ENCODE measurements at places on chromosomes 11 and 22. TPM values are rescaled to one million over a fixed set of nuclear protein-coding genes. Genes with fewer than 3 reads are reported as not detected.

PACSIN2 gene
- 104 TPM for total RNA-seq

APOA4 gene
- total RNA-seq = not detected

MPZL3 gene
- 12.8 TPM for total RNA-seq

DNA sequence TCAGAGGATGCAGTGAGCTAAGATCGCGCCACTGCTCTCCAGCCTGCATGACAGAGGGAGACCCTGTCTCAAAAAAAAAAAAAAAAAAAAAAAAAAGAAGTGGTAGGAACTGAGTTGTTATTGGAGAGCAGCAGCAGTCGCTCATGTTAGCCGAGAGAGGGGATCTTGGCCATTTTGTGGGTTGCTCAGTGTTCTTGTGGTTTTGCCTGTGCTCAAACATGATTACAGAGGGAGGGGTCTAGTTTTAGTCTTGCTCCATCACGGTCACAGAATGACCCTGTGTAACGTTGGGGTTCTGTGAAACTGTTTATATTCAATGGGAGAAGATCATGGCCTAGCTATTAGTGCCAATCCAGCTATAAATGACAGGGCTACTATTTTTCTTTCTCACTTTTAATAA, 1.9 kb downstream of the DPAGT1 start:
- H3K4me1 ChIP-seq = peaks cover 34% of the 10 kb centered on the region
- DNase-seq = no peak
- H3K36me3 ChIP-seq = peaks cover 25% of the 10 kb centered on the region
- no peak overlapping the region for H3K4me3 ChIP-seq
- no peak overlapping the region for H3K27ac ChIP-seq

GRCh38 chr11:76781807-76782530, 1.2 kb upstream of the TSKU start:
- no peaks in the 10 kb centered on the region for H3K36me3 ChIP-seq
- no peak for DNase-seq
- H3K27me3 ChIP-seq = peaks cover 8% of the 10 kb centered on the region
- H3K4me1 ChIP-seq = peaks cover 46% of the 10 kb centered on the region

DNA sequence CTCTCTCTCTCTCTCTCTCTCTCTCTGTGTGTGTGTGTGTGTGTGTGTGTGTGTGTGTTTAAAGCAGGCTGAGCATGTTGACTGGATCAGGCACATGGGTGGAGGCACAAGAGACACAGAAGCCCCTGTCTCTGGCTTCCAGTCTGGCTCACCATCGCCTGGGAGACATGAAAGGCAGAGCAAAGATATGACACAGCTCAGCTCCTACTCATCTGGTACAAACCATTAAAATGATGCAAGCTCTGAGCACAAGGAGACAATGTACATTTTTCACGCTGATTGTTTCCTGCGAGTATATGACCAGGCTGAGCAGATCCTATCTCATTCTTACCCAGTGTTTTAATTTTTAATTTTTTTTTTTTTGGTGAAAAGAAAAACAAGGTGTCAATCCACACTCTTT, 9.5 kb downstream of the SLC6A5 start:
- H3K27me3 ChIP-seq = peaks cover 67% of the 10 kb centered on the region
- no peak overlapping the region for H3K4me3 ChIP-seq
- H3K27ac ChIP-seq = no peak overlapping the region
- H3K36me3 ChIP-seq = no peaks in the 10 kb centered on the region

- no peaks in the 10 kb centered on the region for H3K27me3 ChIP-seq
- no peaks in the 10 kb centered on the region for H3K4me1 ChIP-seq
- no peak for DNase-seq
- no peak overlapping the region for H3K27ac ChIP-seq
- no peaks in the 10 kb centered on the region for H3K36me3 ChIP-seq
These were observed 67.1 kb downstream of the CCDC34 start for GRCh38 chr11:27295928-27296327.

DNA sequence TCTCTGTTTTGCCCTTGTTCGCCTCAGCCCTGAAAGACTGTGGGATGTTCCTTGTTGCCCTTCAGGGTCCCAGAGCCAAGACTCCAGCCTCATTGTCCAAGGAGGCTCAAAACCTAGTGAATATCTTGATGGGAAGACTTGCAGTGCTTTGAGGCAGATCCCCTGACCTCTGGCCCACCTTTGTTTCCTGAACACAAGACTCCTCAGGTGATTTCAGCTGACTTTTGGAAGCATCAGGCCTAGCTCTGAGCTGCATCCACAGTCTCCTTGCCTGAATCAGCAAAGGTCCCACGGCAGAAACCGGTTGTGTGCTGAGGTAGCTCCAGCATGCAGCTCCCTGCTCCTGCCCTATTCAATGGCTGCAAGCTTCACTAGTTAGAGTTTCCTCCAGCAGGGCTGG, 159.3 kb upstream of the B3GAT1 start:
- no peak overlapping the region for H3K27ac ChIP-seq
- no peaks in the 10 kb centered on the region for H3K4me1 ChIP-seq
- no peaks in the 10 kb centered on the region for H3K36me3 ChIP-seq
- H3K4me3 ChIP-seq = no peak overlapping the region

- H3K4me1 ChIP-seq = peaks cover 75% of the 10 kb centered on the region
- no peak overlapping the region for H3K4me3 ChIP-seq
- no peak for DNase-seq
- H3K36me3 ChIP-seq = peaks cover 24% of the 10 kb centered on the region
These were observed 43.2 kb downstream of the PIK3C2A start for GRCh38 chr11:17164361-17165246.

DNA sequence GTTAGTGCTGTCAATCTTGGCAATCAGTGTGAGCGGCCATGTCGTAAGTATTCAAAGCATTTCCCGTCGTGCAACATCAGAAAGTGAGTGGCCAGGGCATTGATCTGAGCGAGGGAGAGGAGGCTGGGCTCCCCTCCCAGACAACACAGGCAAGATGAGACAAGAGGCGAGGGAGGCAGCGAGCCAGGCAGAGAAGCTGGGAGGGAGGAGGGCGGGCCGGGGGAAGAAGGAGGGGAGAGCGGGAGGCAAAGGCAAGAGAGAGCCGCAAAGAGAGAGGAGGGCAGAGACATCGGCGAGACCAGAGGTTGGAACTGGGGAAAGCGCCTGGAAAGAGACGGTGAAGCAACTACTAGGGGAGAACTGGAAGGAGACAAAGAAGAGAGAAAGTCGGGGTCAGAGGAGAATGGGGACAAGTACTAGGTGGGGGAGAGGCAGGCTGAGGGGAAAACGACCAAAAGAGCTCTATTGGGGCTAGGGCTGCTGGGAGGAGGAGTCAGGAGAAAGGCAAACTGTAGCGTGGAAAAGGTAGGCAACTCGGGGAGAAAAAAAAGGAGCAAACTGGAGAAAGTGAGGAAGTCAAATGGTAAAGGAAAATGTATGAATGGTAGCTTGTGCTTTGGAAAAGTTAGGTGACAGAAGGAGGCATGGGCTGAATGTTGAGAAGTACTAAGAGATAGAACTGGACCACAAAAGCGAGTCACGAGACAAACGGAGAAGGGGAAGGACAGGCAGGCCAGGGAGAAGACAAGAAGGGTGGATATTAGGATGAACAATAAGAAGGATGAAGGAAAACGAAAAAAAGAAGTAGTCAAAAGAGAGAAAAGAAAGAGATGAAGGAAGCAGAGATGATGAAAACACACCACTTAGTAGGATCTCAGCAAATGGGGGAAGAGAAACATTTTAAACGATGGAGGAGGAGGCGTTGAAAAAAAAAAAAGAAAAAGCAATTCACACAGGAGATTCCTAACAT, 130.5 kb upstream of the C11orf58 start:
- peak; percentile 51 for DNase-seq
- peaks cover 94% of the 10 kb centered on the region for H3K27me3 ChIP-seq
- H3K4me1 ChIP-seq = peaks cover 54% of the 10 kb centered on the region
- no peaks in the 10 kb centered on the region for H3K36me3 ChIP-seq
- peak overlapping the region; percentile 60 for H3K4me3 ChIP-seq
- H3K27ac ChIP-seq = peak overlapping the region; percentile 80

DNA sequence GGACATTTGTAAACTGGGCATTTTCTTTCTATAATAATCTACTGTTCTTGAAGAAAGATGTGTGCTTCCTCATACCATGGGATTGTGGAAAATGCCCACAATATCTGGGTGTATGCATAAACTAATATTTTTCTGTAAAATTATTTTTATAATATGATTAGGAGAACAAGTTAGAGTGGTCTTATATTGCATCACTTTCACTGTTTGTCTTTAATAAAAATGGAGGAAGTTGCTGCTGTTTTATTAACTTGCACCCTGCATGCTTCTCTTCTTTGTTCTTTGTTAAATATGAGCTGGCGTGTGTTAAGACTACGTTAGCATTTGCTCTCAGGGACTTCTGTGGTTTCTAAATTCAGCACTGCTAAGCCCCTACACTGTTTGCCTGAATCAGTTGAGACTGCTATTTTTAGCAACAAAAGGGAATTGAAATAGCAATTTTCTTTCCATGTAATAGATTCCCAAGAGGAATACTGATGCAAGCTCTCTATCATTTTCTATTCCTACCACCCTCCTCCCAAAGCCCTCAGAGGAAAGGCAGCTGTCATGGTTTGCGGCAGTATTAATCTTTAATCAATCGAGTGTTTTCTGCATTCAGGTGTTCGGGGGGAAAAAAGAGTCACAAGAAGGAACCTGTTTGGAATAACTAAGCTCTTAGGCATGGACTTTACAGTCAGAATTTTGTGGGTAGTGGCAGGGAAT, 56.1 kb downstream of the HSD17B12 start:
- no peaks in the 10 kb centered on the region for H3K36me3 ChIP-seq
- H3K4me1 ChIP-seq = peaks cover 31% of the 10 kb centered on the region
- no peak for DNase-seq
- no peaks in the 10 kb centered on the region for H3K27me3 ChIP-seq
- no peak overlapping the region for H3K27ac ChIP-seq

- peak; percentile 70 for DNase-seq
- peaks cover 21% of the 10 kb centered on the region for H3K4me1 ChIP-seq
- H3K4me3 ChIP-seq = no peak overlapping the region
- H3K27ac ChIP-seq = peak overlapping the region; percentile 31
- H3K36me3 ChIP-seq = no peaks in the 10 kb centered on the region
These were observed 28.8 kb upstream of the P2RY2 start for GRCh38 chr11:73189315-73189714.

GRCh38 chr11:30712749-30713148, 126.6 kb upstream of the MPPED2 start:
- H3K4me1 ChIP-seq = no peaks in the 10 kb centered on the region
- no peaks in the 10 kb centered on the region for H3K27me3 ChIP-seq
- DNase-seq = no peak
- no peak overlapping the region for H3K4me3 ChIP-seq

DNA sequence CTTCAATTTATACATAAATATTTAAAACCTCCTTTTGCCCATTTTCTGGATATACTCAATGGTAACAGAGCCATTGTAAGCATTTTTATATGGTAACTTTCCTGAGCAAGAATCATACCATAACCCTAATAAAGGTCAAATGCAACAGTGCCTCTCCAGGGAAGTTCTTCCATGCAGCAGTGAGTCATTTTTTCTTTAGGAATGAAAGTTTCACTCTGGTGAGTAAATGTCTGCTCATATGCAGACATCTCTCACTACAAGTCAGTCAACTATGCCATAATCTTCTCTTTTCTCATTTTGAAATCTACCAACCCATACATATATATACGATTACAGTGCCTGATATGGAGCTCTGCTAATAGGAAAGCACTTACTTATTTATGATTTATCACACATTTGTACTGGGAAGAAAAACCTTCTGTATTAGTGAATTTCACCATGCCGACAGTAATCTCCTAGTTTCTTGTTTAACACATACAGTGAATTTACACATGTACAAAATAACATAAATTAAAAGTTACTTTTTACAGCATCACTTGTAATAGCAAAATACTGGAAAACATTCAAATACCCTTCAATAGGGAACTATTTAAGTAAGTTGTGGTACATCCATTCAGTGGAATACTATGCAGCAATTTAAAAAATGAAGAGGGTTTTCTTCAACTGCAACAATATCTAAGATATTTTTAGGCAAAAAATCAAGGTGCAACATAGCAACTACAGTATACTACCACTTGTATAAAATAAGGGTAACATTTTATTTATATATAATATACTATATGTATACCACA, 16.0 kb downstream of the STK33 start:
- H3K27me3 ChIP-seq = no peaks in the 10 kb centered on the region
- no peaks in the 10 kb centered on the region for H3K4me1 ChIP-seq
- no peaks in the 10 kb centered on the region for H3K36me3 ChIP-seq
- H3K27ac ChIP-seq = no peak overlapping the region
- DNase-seq = no peak

GRCh38 chr11:86785576-86785975, 14.8 kb upstream of the PRSS23 start:
- no peak for DNase-seq
- no peak overlapping the region for H3K27ac ChIP-seq

- H3K27ac ChIP-seq = no peak overlapping the region
- no peaks in the 10 kb centered on the region for H3K36me3 ChIP-seq
- no peak for DNase-seq
These were observed 145.7 kb upstream of the B3GAT1 start for GRCh38 chr11:134557571-134558257.

GRCh38 chr22:44249376-44250147, 63.2 kb downstream of the SHISAL1 start:
- H3K4me1 ChIP-seq = no peaks in the 10 kb centered on the region
- no peaks in the 10 kb centered on the region for H3K36me3 ChIP-seq
- H3K27ac ChIP-seq = no peak overlapping the region
- H3K27me3 ChIP-seq = peaks cover 4% of the 10 kb centered on the region

GRCh38 chr11:65492387-65492636, 6.5 kb upstream of the MALAT1 start:
- peak overlapping the region; percentile 99 for H3K27ac ChIP-seq
- H3K36me3 ChIP-seq = no peaks in the 10 kb centered on the region
- no peaks in the 10 kb centered on the region for H3K27me3 ChIP-seq
- H3K4me3 ChIP-seq = peak overlapping the region; percentile 25

DNA sequence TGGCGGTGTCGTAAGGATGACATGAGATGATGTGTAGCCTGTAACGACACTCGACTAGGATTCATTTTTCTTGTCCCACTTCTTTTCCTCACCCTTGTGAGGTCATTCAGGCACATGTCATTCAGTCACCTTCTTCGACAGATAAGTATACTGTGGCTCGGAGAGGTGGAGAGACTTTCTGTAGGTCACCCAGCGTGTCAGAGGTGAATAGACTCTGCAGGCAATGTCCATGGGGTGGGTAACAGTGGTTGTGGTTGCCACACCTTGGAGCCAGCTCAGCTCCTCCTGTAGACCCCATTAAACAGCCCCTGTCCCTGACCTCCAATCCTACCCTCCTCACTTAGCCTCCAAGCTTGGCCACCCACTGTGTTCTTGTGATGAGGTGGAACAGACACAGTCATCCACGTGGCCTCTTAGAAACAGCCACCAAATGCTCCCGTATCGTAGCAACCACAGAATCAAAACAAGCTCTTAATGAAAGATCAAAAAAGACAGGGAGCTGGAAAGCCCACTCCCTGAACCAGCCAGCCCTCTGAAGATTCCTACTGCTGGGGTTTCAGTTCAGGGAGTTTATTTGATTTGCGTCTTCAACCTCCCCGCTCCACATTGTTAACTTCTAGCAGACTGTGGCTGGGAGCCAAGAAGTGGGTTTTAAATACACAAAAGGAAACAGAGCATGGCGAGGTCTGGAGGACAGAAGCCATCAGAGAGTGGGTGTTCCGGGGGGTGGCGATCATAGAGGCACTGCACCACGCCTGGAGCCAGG, 89.0 kb upstream of the GRK3 start:
- H3K4me3 ChIP-seq = no peak overlapping the region
- H3K27me3 ChIP-seq = no peaks in the 10 kb centered on the region
- no peak overlapping the region for H3K27ac ChIP-seq
- no peak for DNase-seq
- H3K36me3 ChIP-seq = no peaks in the 10 kb centered on the region

Data from lower lobe of right lung (tissue), 2 donors.